ENCODE measurements at places on chromosomes 13 and 19. TPM values are rescaled to one million over a fixed set of nuclear protein-coding genes. Genes with fewer than 3 reads are reported as not detected.

Gene USHBP1
- 0.10 TPM for total RNA-seq

Gene FAM216B
- not detected for total RNA-seq

DNA sequence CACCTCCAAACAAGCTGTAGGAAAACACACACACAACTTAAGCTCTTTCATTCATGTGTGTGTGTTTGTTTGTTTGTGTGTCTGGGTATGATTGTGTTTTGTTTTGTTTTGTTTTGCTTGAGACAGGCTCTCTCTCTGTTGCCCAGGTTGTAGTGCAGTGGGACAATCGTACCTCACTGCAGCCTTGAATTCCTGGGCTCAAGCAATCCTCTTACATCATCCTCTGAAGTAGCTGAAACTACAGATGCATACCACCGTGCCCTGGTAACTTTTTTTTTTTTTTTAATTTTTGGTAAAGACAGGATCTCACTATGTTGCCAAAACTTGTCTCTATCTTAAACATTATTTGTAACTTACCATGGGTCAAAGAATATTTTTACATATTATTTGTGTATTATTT lies 431.7 kb downstream of the SLITRK1 start:
- DNase-seq: no peak

DNA sequence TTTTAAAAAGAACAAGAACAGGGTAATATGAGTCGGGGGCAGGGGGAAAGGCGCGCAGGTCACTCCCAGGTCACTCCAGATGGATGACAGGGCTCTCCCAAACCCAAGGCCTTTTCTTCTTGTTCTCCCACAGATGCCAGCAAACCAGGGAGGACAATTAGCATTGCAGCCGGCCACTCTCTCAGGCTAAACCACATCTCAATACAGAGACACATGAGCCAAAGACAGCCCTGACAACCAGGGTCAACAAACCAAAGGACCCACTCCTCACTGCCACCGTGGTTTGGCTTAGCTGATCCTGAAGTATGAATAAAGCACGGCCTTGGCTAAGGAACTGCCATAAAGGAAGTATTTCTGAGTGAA lies 47.3 kb downstream of the LATS2 start:
- no peak for DNase-seq

DNA sequence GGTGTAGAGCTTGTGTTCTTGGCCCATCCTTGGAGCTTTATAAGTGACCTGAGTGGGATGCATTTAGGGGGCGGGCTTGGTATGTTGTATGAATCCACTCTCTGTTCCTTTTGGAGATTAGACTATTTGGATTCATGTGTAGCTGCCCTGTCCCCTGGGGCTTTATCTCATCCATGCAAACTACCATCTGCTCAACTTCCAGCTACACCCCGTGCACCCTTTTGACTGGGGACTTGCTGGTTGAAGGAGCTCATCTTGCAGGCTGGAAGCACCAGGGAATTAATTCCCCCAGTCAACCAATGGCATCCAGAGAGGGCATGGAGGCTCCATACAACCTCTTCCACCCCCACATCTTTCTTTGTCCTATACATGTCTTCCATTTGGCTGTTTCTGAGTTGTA lies 6.1 kb downstream of the CLEC4M start:
- DNase-seq: no peak

- no peak for DNase-seq
Measured at GRCh38 chr13:30985637-30986205, 53.3 kb downstream of the TEX26 start.

DNA sequence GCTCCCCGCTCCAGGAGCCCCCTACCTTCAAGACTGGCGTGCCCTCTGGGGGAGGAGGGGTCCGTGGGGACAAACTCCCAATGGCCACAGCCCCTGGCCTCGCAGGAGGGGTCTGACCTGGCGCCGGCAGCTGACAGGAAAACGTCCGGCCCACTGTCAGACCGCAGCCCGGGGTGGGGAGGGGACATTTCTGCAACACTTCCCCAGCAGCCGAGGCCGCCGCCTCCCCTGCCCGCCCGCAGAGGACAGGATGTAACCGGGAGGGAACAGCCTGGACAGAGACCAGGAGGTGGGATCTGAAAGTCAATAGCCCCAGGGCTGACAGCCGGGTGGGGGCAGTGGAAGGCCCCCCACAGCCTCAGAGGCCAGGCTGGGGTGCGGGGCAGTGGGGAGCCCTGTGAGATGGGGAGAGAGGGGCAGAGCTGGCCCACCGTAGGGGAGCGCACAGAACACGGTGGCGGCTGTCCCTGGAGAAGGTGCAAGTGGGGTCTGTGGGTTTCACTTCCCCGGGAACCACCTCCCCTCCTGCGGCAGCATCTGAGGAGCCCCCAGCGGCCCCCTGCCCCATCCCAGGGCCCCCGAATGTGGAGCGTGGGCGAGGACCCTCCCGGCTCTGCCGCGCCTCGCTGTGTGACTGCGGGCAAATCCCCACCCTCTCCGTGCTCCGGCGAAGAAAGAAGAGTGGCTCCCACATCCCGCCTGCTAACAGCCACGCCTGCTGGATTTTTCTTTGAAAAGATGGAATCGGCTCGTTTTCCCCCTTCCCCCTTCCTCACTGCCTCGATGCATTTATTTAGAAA lies at the start of gene PEAK3:
Gene PEAK3, minus strand, starts transcription at position 114 of the 800 bp plus-strand sequence. CDS start 1,244 bp downstream, outside the sequence.
- no peak for DNase-seq

DNA sequence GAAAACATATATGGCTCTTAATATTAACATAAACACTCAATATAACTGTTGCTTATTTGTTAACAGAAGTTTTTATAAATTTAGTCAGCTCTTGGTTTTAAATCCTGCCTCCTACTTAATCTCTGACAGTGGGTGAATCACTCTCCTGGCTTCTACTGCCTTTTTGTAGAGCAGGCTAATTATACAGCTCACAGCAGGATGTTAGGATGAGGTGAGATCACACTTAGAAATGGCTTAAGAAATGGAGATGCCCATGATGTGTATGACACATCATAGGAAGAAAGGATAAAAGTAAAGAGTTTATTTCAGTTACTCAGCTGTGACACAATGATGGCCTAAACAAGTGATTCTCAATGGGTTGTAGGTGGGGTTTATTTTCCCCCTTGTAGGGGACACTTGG lies 345.6 kb downstream of the SPRY2 start:
- no peak for DNase-seq

DNA sequence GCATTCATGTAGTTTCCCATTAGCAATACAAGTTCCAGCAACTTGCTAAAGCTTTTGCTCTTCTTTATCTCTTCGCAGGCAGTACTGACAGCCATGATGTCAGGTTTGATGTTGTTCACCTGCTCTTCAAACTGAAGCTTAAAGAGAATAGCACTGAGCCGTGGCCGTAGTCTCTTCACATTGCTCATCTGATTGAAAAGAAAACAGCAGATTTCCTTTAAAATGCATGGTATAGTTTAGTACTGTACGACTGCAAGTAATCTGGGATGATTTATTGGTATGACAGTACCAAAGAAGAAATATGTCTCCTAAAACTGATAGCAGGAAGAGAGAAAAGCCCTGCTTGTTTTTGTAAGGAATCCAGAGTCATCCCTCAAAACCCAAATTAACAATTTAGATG lies 284.4 kb downstream of the DIAPH3 start:
- DNase-seq: no peak

DNA sequence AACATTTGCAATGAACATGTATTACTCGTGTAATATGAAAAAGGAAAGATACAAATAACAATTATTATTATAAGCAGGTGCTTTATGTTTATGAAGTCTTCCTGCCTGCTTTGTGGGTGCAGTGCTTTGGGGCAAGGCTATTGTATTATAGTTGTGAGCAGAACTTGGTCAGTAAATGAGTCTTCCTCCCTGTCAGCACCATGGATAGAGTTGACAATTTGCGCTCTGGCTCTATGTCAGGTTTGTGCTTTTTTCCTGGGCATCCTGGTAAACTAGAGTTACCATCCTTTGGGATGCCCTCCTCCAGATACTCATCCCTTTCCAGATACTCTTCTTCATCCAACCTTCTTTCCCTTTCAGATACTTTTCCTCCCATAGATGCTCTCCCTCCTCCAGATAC lies 19.6 kb downstream of the ERICH6B start:
- no peak for DNase-seq

GRCh38 chr13:97339988-97340749 lies 93.8 kb upstream of the RAP2A start:
- no peak for DNase-seq

- DNase-seq: no peak
Measured at GRCh38 chr19:55563261-55563690, 17.4 kb downstream of the ZNF579 start.

- DNase-seq: no peak
Measured at GRCh38 chr13:84481958-84482357, 599.7 kb upstream of the SLITRK1 start.

- DNase-seq: no peak
Measured at GRCh38 chr19:45177817-45178261, at the start of gene TRAPPC6A. TSS of gene TRAPPC6A (minus strand) at chr19:45178237. CDS start at chr19:45178218, 19 bp downstream.

DNA sequence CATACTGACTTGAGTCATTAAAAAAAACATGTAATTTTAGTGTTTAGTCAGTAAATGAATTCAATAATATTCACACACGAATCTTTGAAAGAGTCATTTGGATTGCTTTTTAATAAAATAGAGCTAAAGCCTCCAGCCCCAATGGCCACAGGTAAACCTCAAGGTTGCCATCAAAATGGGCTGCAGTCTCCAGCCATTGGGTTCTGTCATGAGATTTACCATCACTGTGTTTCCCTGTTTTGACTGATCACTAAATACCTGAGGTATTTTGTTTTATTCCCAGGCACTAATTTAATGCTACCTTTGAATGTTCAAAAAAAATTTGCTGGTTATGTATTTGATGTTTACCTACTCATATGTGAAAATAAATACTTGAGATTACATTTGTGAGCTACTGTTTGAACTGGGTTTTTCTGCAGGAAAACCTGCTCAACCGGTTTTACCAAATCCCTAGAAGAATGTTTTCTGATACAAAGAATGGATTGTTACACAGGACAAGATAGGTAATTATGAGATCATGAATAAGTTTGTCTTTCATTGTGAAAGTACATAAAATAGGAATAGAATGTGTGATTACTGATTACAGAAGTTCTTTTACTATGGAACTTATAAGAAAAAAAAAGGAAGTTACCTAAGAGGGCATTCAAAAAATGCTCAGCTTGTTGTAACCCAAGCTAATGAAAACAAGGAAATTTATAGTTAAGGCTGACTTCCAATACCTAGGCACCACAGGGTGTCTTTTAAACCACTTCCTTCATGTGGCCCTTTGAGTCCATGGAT lies 391.3 kb downstream of the EFNB2 start:
- no peak for DNase-seq

Data from T-cell (primary cell).